ENCODE measurements at places on chromosomes 6 and 20.

DNA sequence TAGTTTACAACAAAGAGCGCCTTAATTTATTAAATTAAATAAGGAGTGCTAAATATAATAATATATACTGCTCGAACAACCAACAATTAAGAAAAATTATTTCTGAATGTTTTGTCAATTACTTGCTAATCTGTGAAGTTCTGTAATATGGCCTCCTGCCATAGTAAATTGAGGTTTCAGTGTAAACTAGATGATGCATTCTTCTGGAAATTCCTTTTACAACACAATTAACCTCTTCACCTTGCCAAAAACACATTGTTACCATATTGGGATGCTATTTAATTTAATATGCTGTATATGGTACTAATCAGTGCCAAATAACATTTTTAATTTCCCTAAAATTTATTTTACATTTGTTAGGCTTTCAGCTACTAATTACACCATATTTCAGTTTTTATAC, 808.4 kb upstream of the CITED2 start:
- DNase-seq, result no peak

DNA sequence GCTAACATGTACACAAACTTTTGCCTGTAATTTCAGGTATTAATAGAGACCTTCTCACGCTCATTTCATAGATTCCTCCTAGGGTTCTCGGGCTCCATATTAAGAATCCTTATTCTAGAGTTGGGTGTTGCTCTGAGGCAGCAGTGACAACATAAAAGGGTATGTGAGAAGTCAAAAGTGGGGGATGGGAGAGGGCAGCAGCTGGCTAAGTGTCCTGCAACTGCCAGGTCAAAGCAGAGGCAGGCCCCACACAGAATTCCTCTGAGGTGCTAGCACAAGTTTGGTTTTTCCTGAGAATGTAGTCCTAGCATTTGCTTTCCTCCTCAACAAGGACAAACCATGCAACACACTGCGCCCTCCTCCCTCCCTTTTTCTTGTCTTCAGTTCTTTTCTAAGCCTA, 4.6 kb downstream of the NSFL1C start:
- no peak for DNase-seq

GRCh38 chr6:122063076-122063475, 336.4 kb upstream of the HSF2 start:
- no peak for DNase-seq

GRCh38 chr6:80639181-80639629, 532.7 kb downstream of the BCKDHB start:
- no peak for DNase-seq

DNA sequence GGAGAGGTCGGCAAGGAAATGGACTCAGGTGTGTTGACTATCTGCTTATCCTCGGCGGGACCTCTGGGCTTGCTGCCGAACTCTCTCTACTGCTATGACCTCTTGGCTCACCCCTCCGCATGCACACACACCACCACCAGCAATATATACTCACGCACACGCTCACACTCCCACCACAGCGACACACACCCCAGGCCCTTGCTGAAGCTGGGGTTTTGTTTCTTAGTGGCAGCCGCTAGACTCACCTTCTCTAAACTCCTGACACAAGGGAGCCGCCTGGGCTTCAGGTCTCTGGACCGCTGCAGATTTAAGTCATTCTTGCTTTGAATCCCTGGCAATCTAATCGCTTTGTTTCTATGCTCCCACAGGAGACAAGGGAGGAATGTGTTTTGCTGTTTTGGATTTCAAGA, 59.4 kb upstream of the BACH2 start:
- DNase-seq, result no peak

GRCh38 chr6:7184502-7184901, 76.7 kb downstream of the RREB1 start:
- DNase-seq, result no peak

- no peak for DNase-seq
Measured at GRCh38 chr20:33532753-33533459, 43.0 kb downstream of the CBFA2T2 start.

DNA sequence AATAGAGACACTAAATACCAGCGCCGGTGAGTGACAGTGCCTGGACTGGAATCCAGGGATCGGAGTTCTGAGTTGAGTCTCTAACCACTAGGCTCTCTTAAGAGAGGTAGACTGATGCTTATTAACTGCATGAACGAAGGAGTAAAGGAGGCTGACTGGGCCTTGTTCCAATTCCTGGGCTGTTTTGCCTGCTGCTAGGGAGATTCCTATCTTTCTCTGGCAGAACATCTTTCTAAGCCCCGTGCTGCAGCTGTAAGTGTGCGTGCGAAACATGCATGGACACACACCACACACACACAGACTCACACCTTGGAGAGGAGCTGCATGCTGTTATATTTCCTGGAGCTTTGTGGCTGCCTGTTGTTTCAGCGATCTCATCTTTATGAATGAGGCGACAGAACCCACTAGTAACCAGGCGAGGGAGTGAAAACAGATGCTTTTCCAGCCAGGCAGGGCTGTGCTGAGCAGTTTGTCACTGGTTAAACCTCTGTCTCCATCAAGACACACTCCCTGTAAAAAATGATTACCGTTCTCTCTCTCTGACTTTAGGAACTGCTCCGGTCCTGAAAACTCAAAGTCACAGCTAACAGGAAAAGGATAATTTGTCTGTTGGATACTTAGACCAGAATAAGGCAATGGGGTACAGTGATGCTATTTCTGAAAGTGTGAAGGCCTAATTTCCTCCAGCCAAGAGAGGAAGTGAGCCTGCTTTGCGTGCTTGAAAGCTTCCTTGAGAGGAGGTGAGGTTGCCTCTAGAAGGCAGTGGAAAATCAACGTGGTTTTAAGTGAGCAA, 157.4 kb upstream of the ZNF217 start:
- peak; percentile 17 for DNase-seq

DNA sequence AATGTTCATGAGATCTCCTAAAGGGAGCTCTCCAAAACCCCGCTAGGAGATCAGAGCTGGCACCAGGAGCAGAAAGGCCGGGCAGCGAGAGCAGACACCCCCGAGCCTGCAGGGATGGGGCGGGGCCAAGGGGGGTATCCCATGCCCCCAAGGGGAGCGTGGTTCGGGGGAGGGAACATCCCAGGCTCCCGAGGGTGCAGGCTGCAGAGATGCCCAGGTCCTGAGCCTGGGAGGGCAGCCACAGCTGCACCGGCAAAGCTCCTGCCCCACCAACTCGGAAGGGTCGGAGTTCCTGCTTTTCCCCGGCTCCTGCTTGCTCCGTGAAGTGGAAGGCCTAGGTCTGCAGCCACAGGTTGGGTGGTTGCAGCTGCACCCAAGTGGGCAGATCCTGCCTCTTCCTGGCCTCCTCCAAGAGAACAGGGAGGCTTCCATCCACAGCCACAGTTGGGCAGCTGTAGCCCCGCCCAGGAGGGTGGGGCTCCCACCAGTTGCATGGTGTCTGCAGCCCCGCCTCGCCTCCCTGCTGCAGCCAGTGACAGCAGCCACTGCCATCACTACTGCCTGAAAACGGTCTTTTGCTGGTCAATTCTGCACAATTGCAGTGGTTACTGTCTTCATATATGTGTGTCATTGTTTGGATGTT, 13.4 kb upstream of the GMNN start:
- no peak for DNase-seq

GRCh38 chr6:2734488-2735166, 16.1 kb downstream of the MYLK4 start:
- DNase-seq, result no peak

- DNase-seq, result no peak
Measured at GRCh38 chr6:25404693-25405169, 125.6 kb downstream of the CARMIL1 start.

Measured in stimulated activated CD8-positive, alpha-beta memory T cell treated with anti-CD3 and anti-CD28 coated beads, Interleukin-15, amount 100 ng/mL, for 48 hours (primary cell).